ENCODE measurements at places on chromosomes 13 and 19.

- DNase-seq, result no peak
These were observed 24.9 kb upstream of the WDR18 start for GRCh38 chr19:958967-959855.

- DNase-seq, result no peak
These were observed 35.7 kb downstream of the LACC1 start for GRCh38 chr13:43915451-43915850.

DNA sequence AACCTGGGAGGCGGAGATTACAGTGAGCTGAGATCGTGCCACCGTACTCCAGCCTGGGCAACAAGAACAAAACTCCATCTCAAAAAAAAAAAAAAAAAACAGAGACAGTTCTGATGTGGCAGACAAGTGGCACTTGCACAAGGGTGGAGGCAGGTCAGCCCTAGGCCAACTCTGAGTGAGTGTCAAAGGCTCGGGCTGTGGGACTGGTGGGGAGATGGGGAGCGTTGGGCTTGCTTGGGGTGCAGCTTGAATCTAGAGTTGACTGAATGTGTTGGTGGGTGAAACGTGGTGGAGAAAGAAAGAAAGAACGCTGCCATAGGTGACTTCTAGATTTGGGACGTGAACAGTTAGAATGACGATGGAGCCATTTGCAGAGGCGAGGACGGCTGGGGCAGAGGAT, 121.3 kb upstream of the SPACA7 start:
- DNase-seq, result no peak

GRCh38 chr13:76804801-76805200, 81.4 kb downstream of the KCTD12 start:
- DNase-seq, result no peak

DNA sequence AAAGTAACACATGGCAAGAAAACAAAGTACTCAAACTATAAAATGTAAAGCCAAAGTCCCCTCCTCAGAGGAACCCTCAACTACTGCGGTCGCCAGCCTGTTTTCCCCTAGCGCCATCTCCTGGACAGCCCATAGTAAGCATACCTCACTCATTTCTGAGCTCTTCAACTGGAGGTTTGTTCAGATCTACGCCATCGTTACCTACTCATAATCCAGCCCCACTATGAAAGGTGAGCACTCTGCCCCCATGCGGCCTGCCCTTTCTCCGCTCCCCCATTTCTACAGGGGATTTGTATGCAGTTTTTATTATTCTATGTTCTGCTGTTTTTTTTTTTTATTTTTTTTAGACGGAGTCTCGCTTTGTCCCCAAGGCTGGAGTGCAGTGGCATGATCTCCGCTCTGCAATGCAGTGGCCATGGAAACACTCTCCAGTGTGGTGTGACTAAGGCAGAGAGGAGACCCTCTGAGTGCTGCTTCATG, 26.2 kb downstream of the OPA3 start:
- DNase-seq, result peak; percentile 60

GRCh38 chr19:49920624-49921363, 8.2 kb upstream of the ATF5 start:
- DNase-seq, result no peak

Measured in NCI-H510A treated with DMSO at 0.1 percent for 48 hours (cell line).